ENCODE measurements at places on chromosomes 5 and 9.

GRCh38 chr5:91830361-91830953, 447.3 kb upstream of the ARRDC3 start:
- no peak for DNase-seq

GRCh38 chr5:36879274-36880033, 2.9 kb downstream of the NIPBL start:
- DNase-seq: no peak

DNA sequence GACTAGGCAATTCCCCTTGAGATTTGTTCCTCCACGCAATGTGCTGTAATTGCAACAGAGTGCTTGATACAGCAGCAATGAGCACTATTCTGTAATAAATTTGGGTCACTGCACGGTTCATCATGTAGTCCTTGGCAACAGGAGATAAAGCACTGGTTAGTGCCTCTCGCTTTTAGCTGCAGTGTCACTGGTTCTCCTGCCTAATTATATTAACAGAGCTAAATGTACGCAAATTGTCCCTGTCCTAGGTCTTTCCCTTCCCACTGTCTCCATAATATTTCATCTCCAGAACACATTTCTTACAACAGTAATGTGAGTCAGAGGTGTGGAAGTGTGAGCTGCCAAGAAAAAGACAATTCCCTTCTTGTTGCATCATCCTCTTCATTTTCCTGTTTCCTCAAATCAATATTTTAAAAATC, 553.1 kb downstream of the ZNF608 start:
- DNase-seq: no peak

- no peak for DNase-seq
These were observed 166.4 kb downstream of the PIK3R1 start for GRCh38 chr5:68381909-68382308.

DNA sequence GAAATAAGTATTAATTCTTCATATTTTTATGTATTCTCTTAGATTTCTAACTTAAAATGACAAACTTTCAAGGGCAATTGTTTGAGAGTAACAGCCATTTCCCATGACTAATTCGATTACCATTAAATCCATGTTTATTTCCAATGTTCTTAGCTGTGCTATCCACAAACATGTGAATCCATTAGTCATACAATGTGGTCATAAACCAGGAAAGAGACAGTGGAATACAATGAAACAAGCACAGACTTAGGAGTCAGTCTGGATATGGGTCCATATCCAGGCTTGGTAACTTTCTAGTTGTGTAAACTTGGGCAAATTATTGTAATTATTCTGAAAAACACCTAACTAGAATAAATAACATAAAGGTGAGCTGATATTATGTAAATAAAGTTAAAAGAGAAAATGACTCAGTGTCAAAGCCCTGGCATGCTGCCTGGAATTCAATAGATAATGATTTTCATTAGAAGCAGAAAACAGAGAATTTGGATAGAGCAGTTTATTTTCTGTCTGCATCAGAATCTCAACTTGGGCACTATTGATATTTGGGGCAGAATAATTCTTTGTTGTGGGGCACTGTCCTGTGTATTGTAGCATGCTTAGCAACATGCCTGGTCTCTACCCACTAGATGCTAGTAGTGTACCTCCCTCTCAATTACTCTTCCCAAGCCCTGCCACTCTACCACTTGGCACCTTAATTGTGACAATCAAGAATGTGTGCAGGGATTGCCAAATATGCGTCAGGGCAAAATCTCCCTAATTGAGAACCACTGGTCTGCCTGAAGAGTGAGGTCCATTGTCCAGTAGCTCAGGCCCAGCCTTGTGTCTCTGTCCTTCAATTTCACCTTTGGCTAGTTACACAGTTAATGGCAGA, 44.7 kb upstream of the SLC27A6 start:
- DNase-seq: no peak

DNA sequence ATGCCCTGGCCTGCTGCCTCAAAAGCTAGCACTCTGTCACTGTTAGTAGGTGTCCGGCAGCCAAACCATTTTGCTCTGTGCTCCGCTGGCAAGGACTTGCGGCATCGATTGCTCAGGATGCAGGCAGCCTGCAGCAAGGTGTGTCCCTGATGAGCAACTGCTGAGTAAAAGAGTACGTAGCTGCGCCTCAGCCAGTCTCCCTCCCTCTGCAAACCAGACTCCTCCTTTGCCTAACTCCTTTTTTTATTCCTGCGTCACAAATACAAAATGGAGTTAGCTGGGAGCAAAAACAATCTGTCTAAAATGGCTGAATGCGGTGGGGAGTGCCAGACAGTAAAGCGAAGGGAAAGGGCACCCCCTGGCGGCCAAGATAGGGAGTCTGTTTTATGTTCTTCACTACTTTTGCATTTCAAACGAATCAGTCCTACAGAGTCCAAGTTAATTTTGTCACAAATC, 61.1 kb downstream of the DIAPH1 start:
- DNase-seq: peak; percentile 87

DNA sequence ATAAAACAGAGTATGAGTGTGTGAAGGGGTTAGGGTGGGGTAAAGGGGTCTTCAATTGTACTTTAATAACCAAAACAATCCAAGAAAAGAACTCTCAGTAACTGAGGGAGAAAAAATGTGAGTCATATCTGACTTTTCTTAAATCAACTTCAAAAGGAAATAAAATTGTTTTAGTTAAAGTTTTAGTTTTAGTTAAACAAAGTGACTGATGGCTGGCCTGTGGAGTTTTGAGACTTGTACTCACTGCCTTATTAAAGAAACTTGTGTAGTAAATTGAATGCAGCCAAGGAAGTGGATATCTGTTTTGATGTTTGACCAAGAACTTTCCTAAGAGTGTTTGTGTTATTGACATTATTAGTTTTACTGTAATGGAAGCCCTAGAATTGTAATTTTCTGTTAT, 2032.6 kb downstream of the MAT2B start:
- no peak for DNase-seq

DNA sequence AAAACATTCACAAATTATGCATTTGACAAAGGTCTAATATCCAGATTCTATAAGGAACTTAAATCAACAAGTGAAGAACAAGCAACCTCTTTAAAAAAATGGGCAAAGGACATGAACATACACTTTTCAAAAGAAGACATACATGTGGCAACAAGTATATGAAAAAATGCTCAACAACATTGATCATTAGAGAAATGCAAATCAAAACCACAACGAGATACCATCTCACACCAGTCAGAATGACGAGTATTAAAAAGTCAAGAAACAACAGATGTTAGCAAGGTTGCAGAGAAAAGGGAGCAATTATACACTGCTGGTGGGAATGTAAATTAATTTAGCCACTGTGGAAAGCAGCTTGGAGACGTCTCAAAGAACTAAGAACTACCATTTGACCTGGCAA, 38.9 kb upstream of the TNFSF15 start:
- no peak for DNase-seq

DNA sequence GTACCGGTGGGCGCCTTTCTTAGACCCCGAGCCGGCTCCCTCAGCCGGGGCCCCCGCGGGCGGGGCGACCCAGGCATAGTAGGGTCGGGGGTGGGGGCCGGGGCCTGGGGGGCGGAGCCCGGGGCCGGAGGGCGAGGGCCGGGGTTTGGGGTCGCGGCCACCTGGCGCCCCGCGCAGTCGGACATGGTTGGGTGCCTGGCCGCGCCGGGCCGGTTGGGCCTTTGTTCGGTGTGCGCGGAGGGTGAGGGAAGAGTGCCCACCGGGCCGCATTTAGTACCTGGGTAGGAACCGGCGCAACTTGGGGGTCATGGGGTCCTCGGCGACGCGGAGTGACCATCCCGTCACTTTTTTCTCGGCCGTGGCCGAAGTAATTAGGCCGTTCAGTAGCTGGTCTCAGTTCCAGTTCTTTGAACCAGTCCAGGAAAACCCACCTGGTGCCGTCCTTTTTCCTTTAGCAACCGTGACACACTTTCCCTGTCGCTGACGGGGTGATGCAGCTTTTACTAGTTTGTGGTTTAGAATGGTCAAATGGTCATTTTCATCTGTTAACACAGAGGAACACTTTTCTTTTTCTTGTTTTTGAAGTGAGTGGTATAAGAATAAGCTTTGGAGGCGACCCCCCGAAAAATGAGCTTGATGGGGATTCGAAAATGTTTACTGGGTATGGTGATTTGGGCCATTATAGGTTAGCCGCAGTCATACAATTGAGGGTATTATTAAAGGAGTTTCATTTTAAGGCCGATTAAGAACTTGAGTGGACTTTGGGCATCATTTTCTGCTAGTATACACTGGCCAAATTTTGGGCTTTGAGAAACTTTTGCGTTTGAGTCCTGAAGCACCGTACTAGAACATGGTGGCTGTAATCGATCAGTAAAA, 589 bp downstream of the CKS2 start:
- DNase-seq: peak; percentile 82

GRCh38 chr9:104758974-104759373, 5.0 kb upstream of the NIPSNAP3B start:
- DNase-seq: no peak

GRCh38 chr9:116842658-116843057, 155.6 kb downstream of the TRIM32 start:
- no peak for DNase-seq

- DNase-seq: no peak
These were observed 31.1 kb downstream of the SV2C start for GRCh38 chr5:76114179-76114851.

- DNase-seq: no peak
These were observed 99.1 kb downstream of the KCNT1 start for GRCh38 chr9:135801070-135801469.

- no peak for DNase-seq
These were observed 8.8 kb downstream of the MSX2 start for GRCh38 chr5:174733091-174733690.

GRCh38 chr5:2263763-2264162, 381.0 kb upstream of the IRX4 start:
- DNase-seq: no peak

Measured in aorta (tissue), 5 donors.